KBM-7 (cell line): ENCODE measurements at places on chromosomes 3 and 15.

- peak; percentile 7 for DNase-seq
Observed at GRCh38 chr3:75171630-75172230, 492.4 kb upstream of the FRG2C start.

- no peak for DNase-seq
Observed at GRCh38 chr3:143896486-143896885, 48.2 kb upstream of the SLC9A9 start.

- DNase-seq = no peak
Observed at GRCh38 chr3:187186801-187187421, 10.4 kb upstream of the RTP1 start.

GRCh38 chr3:152728231-152728980, 106.5 kb upstream of the P2RY1 start:
- no peak for DNase-seq

- DNase-seq = no peak
Observed at GRCh38 chr3:85254738-85255137, 295.9 kb downstream of the CADM2 start.

DNA sequence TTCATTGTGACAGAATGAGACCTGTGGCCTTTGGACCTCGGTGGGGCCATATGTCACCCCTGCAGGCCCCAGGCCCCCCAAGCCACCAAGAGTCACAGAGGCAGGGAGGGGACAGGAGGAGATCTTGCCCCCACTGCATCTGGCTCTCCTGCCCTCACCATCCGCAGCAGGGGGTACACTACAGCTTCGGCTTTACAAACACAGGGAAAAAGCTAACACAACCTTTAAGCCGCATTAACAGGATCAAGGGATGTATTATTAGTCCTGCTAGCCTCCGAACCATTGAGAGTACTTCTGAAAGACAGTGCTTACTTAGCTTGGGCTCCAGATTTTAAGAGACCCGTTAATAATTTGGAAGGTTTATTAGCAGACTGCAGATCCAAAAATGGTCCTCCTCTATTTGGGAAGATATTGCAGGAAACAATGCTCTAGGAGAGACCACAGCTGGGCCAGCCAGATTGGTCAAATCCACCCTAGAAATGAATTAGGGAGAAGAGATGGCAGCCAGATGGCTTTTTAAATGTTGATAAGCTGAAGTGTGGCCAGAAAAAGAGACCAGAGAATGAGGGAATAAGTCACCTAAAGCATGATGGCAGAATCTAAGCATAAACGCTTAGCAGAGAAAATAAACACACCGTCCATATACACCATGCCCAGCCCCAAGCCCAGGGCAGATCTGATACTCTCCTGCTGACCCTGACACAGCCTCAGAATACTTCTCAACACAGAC, 31.5 kb downstream of the SRGAP3 start:
- DNase-seq = no peak

GRCh38 chr3:127368186-127369032, 80.6 kb upstream of the PRR20G start:
- no peak for DNase-seq

GRCh38 chr3:16112910-16113504, 61.5 kb upstream of the GALNT15 start:
- DNase-seq = no peak

DNA sequence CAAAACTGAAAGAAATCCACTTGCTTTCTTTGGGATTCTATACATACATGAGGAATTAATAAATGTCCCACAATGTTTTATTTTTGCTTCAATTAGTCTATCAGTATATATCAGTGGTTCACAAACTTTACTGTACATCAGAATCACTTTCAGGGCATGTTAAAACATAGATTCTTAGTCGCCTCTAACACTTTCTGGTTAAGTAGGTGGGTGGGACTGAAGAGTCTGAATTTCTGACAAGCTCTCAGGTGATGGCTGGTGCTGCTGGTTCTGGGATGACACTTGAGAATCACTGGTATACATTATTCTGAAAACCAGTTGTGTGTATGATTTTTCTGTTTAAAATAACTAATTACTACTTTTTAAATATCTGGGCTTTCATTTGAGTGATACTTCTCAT, 393.3 kb downstream of the TBC1D5 start:
- DNase-seq = no peak

GRCh38 chr3:83034806-83035703, 1273.6 kb upstream of the GBE1 start:
- DNase-seq = no peak

GRCh38 chr3:169618894-169619792, 44.4 kb downstream of the MECOM start:
- no peak for DNase-seq

DNA sequence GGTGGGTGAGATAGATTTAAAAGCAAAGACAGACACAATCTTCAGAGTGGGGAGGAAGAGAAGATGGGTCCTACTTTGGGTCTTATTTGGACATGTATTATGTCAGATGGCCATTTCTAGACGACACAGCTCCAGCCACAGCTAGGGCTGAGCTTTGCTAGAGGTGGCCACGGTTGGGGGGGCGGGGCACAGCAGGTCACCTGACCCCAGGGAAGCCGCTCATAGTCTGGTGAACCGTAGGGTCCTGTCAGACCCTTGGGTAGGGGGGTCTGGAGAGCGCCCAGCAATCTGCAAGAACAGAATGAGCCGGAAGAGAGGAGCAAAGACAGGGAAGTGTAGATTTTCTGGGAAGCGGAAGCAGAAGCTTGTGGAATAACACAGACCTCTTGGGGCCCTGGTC, 6.6 kb downstream of the EPB42 start:
- no peak for DNase-seq

DNA sequence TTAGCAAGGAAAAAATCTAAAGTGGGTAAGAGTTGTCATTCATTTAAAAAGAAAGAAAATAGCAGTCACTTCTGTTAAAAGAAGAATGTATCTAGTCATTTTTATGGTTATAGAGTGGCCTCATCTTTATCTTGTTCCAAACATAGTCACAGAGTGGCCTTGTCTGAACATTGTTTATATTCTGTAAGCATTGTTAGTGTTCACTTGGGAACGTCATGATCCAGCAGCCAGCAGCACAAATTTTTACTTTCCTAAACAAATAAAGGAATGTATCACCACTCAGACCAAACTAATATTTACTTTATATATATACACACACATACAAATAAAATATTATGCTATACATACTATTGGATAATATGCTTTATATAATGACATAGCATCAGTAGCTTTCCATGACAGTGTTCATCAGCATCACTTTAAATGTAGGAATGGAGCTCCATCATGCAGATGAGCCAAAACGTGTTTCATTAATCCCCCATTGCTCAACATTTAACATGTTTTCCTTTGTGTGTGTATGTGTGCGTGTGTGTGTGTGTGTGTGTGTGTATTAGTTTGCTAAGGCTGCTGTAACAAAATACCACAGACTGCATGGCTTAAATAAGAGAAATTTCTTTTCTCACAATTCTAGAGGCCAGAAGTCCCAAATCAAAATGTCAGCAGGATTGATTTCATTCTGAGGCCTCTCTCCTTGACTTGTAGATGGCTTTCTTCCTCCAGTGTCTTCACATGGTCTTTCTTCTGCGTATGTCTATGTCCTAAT, 39.6 kb upstream of the GYG1 start:
- no peak for DNase-seq

GRCh38 chr3:143839980-143840379, 8.3 kb downstream of the SLC9A9 start:
- DNase-seq = no peak

DNA sequence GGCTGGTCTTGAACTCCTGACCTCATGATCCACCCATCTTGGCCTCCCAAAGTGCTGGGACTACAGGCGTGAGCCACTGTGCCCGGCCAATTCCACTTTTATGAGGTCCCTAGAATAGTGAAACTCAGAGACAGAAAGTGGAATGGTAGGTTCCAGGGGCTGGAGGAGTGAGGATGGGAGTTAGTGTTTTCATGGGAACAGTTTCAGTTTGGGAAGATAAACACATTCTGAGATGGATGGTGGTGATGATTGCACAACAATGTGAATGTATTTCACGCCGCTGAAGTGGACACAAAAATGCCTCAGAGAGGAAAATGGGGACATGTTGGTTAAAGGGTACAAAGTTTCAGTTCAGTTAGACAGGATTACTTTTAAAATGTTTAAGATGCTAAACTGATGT, 22.5 kb upstream of the HDAC11 start:
- DNase-seq = no peak

DNA sequence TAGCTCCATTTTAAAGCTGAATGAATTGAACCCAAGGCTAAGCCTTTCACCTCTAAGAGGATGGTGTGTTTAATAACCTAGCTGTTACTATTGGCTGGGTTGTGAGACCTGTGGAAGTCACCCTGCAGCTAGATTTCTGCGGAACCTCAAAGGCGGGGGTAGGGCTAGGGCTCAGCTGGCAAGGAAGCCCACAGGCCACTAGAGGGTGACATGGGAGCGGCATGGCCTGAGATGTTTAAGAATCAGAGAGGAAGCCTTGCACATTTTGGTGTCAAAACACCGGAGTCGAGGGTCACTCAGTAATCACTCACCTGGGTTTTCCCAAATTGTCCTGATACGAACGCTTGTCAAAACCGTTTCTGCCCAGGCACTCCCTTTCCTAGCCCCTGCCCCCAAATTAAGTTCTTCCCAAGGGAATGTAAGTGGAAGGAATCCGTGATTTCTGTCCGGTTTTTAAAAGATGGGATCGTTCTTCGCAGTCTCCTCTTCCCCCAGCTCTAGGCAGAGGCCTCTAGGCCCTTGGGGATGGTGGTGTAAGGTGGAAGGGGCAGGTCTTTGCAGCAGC, 3.8 kb upstream of the ACAD9 start:
- peak; percentile 73 for DNase-seq

- no peak for DNase-seq
Observed at GRCh38 chr15:81729340-81729739, 316.5 kb downstream of the MEX3B start.

DNA sequence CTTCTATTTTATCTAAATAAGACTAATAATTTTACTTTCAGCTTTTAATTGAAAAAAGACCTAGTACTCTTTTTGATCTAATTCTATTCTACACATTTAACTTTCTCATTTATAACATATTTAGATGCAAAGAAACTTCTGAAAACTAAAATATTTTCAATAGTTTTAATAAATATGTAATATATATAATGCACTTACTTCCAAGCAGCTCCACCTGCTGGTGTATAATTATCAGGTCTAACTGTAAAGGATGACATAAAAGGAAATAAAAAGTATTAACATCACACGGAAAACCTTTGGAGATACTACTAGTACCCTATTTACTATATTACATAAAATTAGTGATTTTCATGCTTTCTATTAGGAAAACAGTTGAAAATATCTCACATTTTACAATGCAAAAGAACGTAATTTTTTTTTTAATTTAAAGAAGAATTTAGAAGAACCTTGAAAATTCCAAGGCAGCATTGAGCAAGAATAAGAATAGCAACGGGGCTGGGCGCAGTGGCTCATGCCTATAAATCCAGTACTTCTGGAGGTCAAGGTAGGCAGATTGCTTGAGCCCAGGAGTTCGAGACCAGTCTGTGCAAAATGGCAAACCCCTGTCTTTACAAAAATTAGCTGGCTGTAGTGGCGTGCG, 10.2 kb downstream of the PLSCR5 start:
- DNase-seq = no peak

DNA sequence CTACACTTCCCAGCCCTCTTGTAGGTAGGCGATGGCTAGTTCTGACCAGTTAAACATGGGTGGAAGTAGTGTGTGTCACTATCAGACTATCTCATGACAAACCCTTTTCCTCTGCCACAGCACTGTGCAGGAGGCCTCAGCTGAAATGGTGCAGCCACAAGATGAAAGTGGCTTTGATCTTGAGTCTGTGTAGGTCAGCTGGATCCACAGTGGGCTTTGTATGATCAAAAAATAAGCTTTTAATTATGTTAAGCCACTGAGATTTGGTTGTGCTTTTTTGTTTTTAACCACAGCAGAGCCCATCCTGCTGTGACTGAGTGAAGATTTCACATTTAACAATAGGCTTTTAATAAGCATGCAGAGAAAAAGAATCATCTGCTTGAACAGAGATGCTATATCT, 19.7 kb downstream of the RCN2 start:
- no peak for DNase-seq

DNA sequence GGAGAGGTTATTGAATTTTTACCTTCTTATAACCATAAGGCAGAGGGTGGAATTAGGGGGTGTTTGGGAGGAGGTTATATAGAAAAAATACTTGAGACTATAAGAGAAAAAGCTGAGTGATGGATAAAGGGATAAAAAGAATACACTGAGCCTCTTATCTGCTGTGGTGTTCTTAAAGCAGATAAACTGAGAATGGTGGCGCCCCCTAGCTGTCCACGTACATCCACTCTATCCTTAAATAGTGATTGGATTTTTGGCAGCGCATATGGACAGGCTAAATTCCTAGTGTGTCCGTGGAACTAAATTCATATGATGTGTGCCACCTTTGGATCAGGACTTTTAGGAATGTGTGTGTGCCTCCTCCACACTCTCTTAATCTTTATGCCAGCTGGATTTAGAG, 121.1 kb downstream of the OXSM start:
- peak; percentile 34 for DNase-seq

- DNase-seq = peak; percentile 43
Observed at GRCh38 chr15:78625606-78626280, 4.9 kb upstream of the CHRNA3 start.

GRCh38 chr15:60917461-60918145, 311.5 kb downstream of the RORA start:
- DNase-seq = no peak
